Purkinje cell (primary cell): ENCODE measurements at places on chromosomes 7 and 10. TPM values are rescaled to one million over a fixed set of nuclear protein-coding genes. Genes with fewer than 3 reads are reported as not detected.

MBL2 gene
- not detected in 2 replicates for polyA plus RNA-seq

UPF2 gene
- polyA plus RNA-seq, result 28.3 and 28.4 TPM in 2 replicates

VDAC2 gene
- 405 and 437 TPM in 2 replicates for polyA plus RNA-seq

KRIT1 gene
- 35.2 and 52.7 TPM in 2 replicates for polyA plus RNA-seq

SPAG6 gene
- polyA plus RNA-seq, result 0.17 TPM in 1 of 2 replicates, not detected in the other

UFSP1 gene
- not detected in 2 replicates for polyA plus RNA-seq

LRCH4 gene
- polyA plus RNA-seq, result 0.34 TPM in 1 of 2 replicates, not detected in the other

LIPM gene
- not detected in 2 replicates for polyA plus RNA-seq

LAMB4 gene
- not detected in 2 replicates for polyA plus RNA-seq

STEAP1B gene
- 0.64 and 6.0 TPM in 2 replicates for polyA plus RNA-seq

FRAT1 gene
- 0.56 and 0.64 TPM in 2 replicates for polyA plus RNA-seq

ADAMTS14 gene
- not detected in 2 replicates for polyA plus RNA-seq

LIPF gene
- polyA plus RNA-seq, result not detected in 2 replicates

NCF1 gene
- not detected in 2 replicates for polyA plus RNA-seq

PALS2 gene
- 36.6 and 43.3 TPM in 2 replicates for polyA plus RNA-seq

GPRIN2 gene
- not detected in 2 replicates for polyA plus RNA-seq

ASZ1 gene
- not detected in 2 replicates for polyA plus RNA-seq
